ENCODE measurements at places on chromosomes 6 and 20. TPM values are rescaled to one million over a fixed set of nuclear protein-coding genes. Genes with fewer than 3 reads are reported as not detected.

- H3K36me3 ChIP-seq, result no peaks in the 10 kb centered on the region
- peaks cover 5% of the 10 kb centered on the region for H3K27me3 ChIP-seq
- no peak for DNase-seq
- no peaks in the 10 kb centered on the region for H3K4me1 ChIP-seq
- H3K27ac ChIP-seq, result no peak overlapping the region
These were observed 263.2 kb downstream of the DLL1 start for GRCh38 chr6:170027647-170028043.

Gene ZSCAN23
- 1.6 TPM for total RNA-seq

GRCh38 chr6:53358440-53359094, 9.8 kb upstream of the ELOVL5 start:
- DNase-seq, result peak; percentile 7
- H3K27me3 ChIP-seq, result no peaks in the 10 kb centered on the region
- peak overlapping the region; percentile 91 for H3K4me3 ChIP-seq
- peaks cover 45% of the 10 kb centered on the region for H3K4me1 ChIP-seq
- peak overlapping the region; percentile 99 for H3K27ac ChIP-seq

DNA sequence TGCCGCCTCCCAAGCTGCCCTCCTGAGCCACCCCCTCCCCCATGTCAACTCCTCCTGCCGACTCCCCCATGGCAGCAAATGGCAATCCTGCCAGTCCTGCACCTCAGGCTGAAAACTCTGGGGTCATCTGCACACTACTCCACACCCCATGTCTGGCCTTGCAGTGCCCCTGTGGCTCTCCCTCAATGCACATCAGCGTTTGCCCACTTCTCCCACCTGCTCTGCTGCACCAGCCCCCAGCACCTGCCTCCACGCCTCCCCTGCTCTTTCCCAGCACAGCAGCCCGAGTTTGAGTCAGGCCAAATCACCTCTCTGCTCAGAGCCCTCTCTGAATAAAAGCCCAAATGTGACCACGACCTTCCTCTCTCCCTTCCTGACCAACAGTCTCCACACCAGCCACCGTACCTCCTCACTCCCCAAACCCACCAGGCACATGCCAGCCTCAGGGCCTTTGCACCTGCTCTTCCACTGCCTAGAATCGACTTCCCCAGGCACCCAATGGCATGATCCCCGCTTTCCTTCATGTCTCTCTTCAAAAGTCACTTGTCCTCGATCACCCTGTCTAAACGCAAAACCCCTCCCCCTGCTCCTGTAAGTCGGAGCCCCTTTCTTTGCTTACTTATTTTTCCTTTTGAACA, 4.3 kb downstream of the PXDC1 start:
- H3K4me1 ChIP-seq, result peaks cover 5% of the 10 kb centered on the region
- H3K36me3 ChIP-seq, result no peaks in the 10 kb centered on the region
- DNase-seq, result no peak
- peaks cover 16% of the 10 kb centered on the region for H3K27me3 ChIP-seq

DNA sequence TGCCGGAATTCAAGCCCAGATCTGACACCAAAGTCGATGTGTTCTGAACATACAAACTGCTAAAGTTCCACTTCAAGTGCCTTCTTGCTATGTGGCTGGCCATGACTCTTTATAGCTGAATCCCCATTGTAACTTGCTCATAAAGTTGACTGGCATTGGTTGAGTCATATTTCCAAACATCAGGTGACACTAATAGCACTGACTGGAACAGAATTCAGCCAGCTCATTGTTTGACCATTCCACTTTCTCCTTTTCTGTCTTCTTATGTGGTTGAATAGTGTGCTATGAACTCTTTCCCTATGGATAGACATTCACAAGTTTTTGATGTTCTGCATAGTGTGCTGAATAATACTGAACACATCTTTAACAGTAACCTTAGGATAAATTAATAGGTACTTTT, 266.2 kb upstream of the ZFP64 start:
- no peak overlapping the region for H3K4me3 ChIP-seq
- no peak for DNase-seq
- H3K4me1 ChIP-seq, result no peaks in the 10 kb centered on the region
- H3K27me3 ChIP-seq, result peaks cover 4% of the 10 kb centered on the region
- no peaks in the 10 kb centered on the region for H3K36me3 ChIP-seq

Gene ARMH2
- not detected for total RNA-seq

Gene C6orf163
- total RNA-seq, result 1.4 TPM

Gene NINL
- 2.3 TPM for total RNA-seq

DNA sequence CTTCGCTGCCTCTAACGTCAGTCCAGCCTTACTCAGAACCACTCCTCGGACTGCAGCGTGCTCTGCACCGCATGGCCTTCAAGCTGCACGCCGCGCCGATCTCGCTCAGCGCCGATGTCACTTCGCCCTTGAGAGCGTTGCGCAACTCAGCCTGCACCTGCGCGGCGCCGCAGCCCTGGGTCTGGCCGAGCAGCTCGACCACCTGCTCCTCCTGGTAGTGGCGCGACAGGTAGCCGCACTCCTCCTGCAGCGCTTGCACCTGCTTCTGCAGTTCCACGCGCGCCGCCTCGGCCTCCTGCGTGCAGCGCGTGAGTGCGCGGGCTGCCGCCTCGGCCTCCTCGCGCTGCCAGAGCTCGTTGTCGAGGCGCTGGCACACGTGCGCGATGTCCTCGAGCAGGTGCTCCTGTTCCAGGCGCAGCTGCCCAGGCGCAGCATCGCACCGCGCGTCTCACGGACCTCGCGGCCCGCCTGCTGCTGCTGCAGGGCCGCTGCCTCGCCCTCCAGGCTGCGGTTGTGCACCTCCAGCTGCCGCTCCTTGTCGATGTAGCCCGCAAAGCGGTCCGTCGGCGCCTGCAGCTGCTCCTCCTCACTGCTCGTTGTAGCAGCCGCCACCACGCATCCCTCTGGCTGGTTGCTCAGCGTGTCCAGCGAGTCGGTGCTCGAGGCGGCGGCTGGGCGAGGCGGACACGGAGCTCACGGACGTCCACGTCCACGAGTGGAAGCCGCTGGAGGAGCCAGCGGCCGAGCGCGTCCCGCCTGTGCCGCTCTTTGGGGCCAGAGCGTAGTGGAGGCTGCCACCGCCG, 380.6 kb upstream of the CHD6 start:
- H3K4me3 ChIP-seq, result no peak overlapping the region
- no peak overlapping the region for H3K27ac ChIP-seq
- H3K27me3 ChIP-seq, result no peaks in the 10 kb centered on the region
- DNase-seq, result no peak
- no peaks in the 10 kb centered on the region for H3K36me3 ChIP-seq

- peaks cover 2% of the 10 kb centered on the region for H3K27me3 ChIP-seq
- no peak overlapping the region for H3K27ac ChIP-seq
- no peaks in the 10 kb centered on the region for H3K36me3 ChIP-seq
- DNase-seq, result no peak
- no peaks in the 10 kb centered on the region for H3K4me1 ChIP-seq
- H3K4me3 ChIP-seq, result no peak overlapping the region
These were observed 972 bp downstream of the GSTA3 start for GRCh38 chr6:52908526-52908925.

GRCh38 chr20:33079259-33079658, at the start of gene BPIFB4:
TSS of gene BPIFB4 (plus strand) at chr20:33079643. CDS start at chr20:33081527, 1,884 bp downstream.
- no peak within 1 kb of the TSS for H3K27ac ChIP-seq
- no peak within 1 kb of the TSS for H3K4me3 ChIP-seq
- DNase-seq, result no peak

DNA sequence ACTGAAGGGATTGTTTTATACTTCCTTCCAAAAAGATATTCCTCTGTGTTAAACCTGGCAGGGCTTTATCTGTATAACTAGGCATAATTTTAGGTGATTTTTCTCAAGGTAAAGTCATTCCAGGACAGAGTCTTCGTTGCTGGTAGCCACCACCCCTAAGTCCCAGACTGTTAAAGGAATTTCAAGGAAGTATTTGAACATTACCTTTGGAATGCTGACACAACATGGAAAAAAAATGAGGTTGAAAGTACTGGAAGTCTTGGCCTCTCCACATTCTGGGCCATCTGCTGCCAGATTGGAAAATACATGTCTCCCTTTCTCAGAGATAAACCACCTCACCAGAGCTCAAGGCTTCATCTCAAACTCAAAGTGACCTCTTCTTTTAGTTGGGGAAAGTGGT, 27.0 kb upstream of the ETV7 start:
- H3K4me1 ChIP-seq, result no peaks in the 10 kb centered on the region
- H3K27ac ChIP-seq, result no peak overlapping the region
- DNase-seq, result no peak
- H3K27me3 ChIP-seq, result no peaks in the 10 kb centered on the region
- no peaks in the 10 kb centered on the region for H3K36me3 ChIP-seq

DNA sequence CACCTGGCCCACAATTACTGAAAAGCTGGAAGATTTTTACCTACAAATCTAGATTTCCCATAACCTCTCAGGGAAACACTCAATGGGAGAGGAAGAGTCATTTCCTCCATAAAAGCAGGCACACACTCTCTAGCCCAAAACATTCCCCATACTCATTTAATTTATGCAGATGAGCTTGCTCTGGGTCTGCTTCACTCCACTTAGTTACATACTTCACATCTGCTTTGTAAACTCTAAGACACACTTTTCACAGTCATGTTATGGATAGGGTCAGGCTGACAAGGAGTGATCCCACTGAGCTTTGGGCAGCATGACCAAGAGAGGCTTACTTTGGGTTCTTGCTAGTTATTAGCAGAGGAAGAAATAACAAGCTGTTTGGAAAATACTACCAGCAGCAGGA, 27.4 kb downstream of the TRPC4AP start:
- H3K4me3 ChIP-seq, result no peak overlapping the region
- DNase-seq, result no peak
- peaks cover 35% of the 10 kb centered on the region for H3K36me3 ChIP-seq

Gene RBBP8NL
- total RNA-seq, result not detected

GRCh38 chr6:156026486-156027247, 571.0 kb upstream of the NOX3 start:
- DNase-seq, result no peak
- peaks cover 8% of the 10 kb centered on the region for H3K4me1 ChIP-seq
- no peak overlapping the region for H3K4me3 ChIP-seq
- peaks cover 2% of the 10 kb centered on the region for H3K36me3 ChIP-seq
- H3K27me3 ChIP-seq, result no peaks in the 10 kb centered on the region
- no peak overlapping the region for H3K27ac ChIP-seq

GRCh38 chr6:148751793-148752170, 5.0 kb downstream of the UST start:
- H3K27me3 ChIP-seq, result peaks cover 29% of the 10 kb centered on the region
- no peak for DNase-seq

Gene NR2E1
- not detected for total RNA-seq

DNA sequence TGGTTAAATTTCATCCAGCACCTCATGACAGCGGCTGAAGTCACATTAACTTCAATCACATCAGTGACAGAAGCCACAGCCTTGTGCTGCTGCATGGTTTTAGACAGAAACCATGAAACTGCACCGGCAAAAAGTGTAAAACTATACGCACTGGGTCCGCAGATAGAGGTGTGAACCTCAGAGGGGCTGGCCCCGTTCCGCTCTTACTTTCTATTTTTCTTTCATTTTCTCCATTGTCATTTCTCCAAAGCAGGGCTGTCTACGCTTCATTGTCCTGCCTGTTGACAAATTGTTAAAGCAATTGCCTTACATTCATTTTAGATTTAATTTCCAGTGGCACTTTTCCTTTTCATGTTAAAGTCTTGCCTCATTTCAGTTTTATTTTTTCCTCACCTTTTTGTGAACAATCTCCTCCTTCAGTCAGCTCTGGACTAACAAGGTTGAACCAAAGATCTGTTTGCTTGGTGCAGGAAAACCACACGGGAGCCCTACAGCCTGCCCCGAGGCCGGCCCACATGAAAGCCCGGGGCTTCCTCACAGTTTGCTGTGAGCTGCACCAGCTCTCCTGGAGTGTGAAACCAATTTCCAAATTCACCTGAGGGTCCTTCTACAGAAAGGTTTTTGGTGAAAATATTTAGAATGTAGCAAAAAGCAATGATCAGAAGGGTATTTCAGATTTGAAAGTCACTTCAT, 63.7 kb downstream of the PRR18 start:
- H3K4me3 ChIP-seq, result peak overlapping the region; percentile 58
- peak; percentile 79 for DNase-seq
- peaks cover 4% of the 10 kb centered on the region for H3K27me3 ChIP-seq
- H3K36me3 ChIP-seq, result no peaks in the 10 kb centered on the region
- H3K4me1 ChIP-seq, result peaks cover 33% of the 10 kb centered on the region

- H3K4me1 ChIP-seq, result peaks cover 1% of the 10 kb centered on the region
- H3K4me3 ChIP-seq, result no peak overlapping the region
- peaks cover 4% of the 10 kb centered on the region for H3K36me3 ChIP-seq
- DNase-seq, result no peak
These were observed 129.0 kb downstream of the KIF16B start for GRCh38 chr20:16444057-16444777.

DNA sequence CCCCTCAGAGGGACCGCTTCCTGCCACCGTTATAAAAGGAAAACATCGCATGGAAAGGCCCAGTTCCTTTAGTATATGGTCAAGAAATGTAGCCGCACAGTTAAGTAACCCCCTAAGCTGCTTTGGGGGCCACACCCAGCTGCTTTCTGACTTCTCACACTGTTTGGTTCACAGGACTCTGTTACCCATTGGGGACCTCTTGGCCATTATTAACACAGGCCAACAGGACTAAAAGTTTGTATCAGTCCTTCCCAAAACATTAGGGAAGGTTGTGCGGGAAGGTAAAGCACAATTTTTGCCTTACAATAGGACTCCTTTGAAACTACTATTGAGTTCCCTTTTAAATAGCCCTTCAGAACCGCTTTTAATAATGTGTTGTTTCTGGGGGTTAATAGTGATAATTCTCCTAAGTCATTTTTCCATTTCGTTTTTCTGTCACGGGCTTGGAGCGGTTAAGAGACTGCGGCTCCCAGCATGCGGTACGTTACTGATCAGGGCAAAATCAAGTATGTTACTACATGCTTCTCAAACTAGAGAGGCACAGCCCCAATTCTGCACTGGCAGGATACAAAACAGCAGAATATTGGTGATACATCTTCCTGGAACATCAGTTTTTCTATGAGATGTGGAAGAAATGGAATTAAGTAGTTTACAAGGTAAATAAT, 668 bp upstream of the RPP40 start:
- peak overlapping the region; percentile 91 for H3K4me3 ChIP-seq
- peaks cover 15% of the 10 kb centered on the region for H3K4me1 ChIP-seq
- DNase-seq, result no peak
- peak overlapping the region; percentile 98 for H3K27ac ChIP-seq
- H3K36me3 ChIP-seq, result peaks cover 10% of the 10 kb centered on the region
- H3K27me3 ChIP-seq, result no peaks in the 10 kb centered on the region

GRCh38 chr20:12928358-12928754, 80.4 kb upstream of the SPTLC3 start:
- no peak for DNase-seq
- H3K36me3 ChIP-seq, result no peaks in the 10 kb centered on the region
- H3K4me1 ChIP-seq, result peaks cover 4% of the 10 kb centered on the region
- H3K27ac ChIP-seq, result no peak overlapping the region
- H3K4me3 ChIP-seq, result no peak overlapping the region

DNA sequence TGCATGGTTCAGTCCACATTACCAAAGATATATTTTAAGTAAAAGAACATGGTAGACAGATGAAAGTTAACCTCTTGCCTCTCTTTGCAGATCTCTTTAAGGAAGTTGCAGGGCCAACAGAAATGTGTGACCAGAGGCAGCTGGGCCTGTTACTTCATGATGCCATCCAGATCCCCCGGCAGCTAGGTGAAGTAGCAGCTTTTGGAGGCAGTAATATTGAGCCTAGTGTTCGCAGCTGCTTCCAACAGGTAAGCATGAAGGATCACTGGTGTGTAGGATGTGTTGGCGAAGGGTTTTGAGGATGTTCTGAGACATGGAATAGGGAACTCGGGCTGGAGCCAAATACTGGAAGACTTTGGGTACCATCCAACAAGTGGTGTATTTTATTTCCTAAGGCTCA, 508.6 kb downstream of the UTRN start:
- no peaks in the 10 kb centered on the region for H3K27me3 ChIP-seq
- no peak overlapping the region for H3K27ac ChIP-seq
- H3K36me3 ChIP-seq, result peaks cover 40% of the 10 kb centered on the region
- no peak overlapping the region for H3K4me3 ChIP-seq
- DNase-seq, result no peak

All from activated CD8-positive, alpha-beta T cell treated with anti-CD3 and anti-CD28 coated beads for 36 hours (primary cell).